ENCODE measurements at places on chromosomes 12 and 14.
A peak's percentile ranks its signal among the peaks of the same experiment; 100 is the strongest.

- DNase-seq = no peak
These were observed 226.9 kb upstream of the ARID2 start for GRCh38 chr12:45502481-45503128.

GRCh38 chr14:104399432-104400155 is 180.0 kb upstream of the C14orf180 start:
- peak; percentile 56 for DNase-seq

DNA sequence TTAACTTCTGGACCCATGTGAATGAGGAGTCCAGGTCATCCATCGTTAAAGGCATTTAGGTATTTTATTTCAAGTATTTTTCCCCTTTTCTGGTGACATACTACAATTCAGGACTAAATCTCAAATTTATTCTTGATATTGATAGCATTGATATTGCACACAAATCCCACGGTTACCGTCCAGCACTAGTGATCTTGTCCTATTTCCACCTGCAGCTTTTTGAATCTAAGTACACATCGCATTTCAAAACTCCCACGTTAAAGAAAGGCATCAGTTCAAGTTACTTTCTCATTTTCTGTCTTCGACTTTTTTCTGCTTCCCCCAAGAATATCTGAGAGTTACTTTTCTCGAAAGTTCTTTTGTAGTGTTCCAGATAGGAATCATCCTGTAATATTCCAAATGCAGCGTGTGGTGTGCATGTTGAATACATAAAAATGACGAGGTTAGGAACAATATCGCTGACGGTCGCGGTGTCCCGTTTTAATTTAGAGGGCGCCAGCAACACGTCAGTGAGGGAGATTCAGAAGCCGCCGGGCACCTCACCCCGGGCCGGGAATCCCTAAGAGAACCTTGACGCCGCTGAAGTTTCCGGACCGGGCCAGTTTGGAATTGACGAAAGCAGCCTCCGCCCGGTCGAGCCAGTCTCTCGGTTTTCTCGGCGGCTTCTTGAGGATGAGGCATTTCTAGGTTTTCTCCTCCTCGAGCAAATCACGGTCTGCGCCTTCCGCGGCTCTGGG is 569 bp upstream of the RGS6 start:
- no peak for DNase-seq

DNA sequence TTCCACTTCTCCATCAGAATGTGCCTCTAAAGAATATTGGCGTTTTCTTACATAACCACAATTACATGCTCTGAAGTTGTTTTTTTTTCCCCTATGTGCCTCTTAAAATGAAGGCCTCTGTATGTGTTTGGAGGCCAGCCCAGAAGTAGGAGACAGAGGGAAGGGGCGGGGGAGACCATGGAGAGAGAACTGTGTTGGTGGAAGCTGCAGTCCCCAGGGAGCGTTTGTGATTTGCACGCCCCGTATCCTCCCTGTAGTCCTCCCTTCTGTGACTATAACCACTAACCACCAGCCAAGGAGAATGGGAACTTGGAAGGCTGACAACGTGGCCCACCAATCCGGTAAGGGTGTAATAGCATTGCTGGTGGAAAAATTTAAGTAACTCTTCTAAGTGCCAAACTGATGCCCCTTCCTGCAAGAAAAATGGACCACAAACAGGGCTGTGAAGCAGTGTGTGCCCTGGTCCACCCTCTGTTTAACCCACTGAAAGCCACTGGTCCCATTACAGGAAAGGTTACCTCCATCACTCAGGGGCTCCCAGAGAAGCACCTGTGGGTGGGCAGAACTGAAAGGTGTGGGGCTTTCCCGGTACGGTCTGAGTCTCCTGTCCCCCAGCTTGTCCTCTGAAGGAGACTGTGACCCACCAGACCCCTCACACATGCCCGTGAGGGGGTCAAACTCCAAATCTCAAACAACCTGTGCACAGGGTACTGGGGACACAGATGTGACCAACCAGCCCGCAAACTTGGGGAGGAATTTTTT is 36.8 kb downstream of the CCDC88C start:
- DNase-seq = no peak

DNA sequence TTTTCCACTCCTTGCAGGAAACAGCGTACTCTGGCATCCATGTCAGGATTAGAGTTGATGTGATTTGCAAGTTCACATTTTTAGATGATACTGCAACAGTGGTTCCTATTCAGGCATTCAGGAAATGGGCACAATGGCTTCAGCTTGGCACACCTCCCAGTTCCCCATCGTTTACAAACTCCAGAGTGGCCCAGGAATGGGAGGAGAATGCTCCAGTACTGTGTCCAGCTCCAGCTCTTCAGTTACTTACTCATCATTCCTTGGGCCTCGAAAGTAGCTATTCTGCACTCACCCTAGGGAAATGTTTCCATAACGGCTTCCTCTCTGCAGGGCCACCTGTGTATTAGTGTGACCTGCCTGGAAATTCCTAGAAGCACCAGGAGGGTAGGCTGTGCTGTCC is 239.7 kb upstream of the RGS6 start:
- no peak for DNase-seq

DNA sequence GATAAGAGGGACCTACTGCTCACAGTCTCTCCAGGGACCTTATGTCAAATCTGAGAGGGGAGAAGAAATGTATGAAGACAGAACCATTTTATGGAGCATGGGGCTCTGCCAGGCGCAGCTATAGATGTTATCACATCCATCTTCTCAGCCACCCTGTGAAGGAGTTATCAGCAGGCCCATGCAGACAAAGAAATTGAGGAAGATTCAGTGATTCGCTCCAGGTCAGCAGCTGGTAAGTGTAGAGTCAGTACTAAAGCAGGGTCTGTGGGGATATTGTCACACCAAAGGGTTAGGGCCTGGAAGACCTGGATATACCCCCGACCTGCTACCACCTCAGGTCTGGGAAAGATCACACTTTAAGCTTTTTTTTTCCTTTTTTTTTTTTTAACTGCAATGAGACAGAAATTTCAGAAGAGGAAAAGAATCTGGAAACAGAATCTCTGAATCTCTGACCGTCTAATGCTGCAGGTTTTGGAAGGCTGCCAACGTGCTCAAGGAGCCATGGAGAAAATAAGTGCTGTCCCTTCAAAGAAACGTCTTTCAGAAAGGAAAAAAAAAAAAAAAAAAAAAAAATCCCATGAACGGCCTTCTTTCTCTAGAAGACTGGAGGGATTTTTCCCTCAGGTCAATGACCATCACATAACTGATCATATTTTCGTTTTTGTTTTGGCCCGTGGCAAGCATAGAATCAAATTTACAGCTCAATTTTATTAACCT is 73.3 kb upstream of the PLEKHG7 start:
- no peak for DNase-seq

DNA sequence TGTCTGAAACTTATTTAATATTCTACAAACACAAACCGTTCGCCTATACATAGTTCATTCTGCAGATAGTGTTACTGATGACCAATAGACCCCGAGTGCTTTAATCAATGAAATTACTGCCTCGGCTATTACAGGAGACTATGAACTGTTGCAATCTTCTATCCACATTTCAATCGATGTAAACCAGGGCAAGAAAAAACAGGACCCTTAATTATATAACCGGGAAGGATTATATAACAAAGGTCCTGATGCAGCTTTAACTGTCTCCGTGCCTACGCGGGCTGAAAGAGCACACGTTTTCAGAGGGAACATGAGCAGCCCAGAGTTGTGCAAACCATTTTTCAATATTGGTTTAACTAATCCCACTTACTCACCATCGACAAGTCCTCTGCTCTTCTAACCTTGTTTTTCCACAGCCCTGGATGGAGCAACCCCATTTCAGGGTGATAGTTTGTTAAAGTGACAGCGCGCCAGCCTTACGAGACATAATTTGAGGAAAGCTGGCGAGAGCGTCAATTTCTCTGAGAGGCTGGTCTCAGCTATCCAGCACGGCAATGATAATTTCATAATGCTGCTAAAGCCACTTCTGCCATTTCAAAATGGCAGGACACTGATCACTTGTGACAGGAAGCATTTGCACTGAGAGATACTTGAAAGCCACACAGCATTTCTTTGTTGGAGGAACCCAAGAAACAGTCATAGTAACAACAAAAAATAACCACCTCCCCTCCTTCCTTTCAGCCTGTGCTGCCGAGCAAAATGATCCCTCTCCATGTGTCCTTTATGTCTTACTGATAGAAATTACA is 184.6 kb downstream of the FOXN3 start:
- DNase-seq = no peak

DNA sequence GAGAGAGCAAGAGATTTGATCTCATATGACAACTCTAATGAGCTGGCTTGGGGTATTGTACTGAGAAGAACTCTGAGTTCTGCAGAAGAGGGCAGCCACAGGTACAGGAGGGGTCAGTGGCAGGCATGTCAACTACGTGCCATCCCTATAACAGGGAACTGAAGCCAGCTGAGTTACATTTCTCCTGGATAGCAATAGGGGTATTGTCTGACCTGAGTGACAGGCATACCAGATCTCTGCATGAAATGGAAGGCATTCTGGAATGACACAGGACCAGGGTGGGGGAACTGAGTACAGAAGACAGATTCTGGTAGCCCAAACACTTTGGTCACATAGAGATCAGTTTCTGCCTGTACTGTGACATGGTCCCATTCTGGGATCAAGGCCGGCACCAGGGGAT is 35.8 kb downstream of the EFCAB11 start:
- no peak for DNase-seq

- no peak for DNase-seq
These were observed 121.4 kb downstream of the KSR2 start for GRCh38 chr12:117847371-117847770.

DNA sequence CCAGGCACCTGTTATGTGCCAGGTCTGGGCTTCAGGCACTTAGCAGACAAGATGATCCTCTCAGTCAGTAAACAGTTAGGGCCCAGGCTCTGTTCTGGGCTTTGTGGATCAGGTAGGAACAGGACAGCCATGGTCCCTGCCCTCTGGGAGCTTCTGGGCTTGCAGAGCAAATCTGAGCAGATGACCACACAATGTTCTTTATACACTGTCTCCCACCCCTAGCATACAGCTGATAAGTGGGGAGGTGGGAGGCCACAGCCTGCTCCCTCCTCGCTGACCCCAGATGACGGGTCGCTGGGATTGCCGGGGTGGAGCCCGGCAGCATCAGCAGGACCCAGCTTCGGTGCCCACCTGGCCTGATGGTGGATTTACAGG is 53.1 kb upstream of the RIN3 start:
- no peak for DNase-seq

DNA sequence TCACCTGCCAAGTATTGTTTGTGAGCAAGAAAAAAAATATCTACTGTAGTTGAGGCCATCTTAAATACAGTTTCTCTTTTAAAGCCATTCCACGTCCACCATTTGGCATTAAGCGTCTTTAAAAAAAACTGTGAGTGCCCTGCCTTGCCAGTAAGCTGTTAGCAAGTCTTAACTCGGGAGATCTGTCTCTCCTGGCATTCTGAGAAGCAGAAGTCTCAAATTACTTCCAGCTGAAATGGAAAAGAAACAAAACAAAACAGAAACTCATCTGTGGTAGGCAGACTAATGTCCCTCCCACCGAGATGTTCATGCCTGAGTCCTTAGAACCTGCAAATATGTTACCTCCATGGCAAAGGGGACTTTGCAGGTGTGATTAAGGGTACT is 126.2 kb downstream of the CRADD start:
- no peak for DNase-seq

DNA sequence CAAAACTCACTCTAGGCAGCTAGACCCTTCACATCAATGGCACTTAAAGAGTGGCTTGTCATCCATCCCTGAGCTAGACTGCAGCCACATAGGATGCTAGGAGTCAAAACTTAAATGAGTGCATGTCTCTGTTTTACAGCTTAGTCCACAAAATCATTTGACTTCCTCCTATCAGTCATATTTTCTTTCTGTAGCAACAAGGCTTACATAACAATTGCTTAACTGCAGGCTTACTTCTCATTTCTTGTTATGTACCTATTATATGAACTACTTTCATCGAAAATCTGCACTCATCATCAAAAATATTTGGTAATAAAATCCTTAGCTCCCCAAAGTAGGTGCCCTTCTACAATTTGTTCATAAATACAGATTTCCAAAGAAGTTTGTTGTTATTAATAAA is 30.1 kb downstream of the CLEC1A start:
- no peak for DNase-seq

GRCh38 chr14:102097441-102098135 is 10.7 kb upstream of the HSP90AA1 start:
- DNase-seq = no peak

DNA sequence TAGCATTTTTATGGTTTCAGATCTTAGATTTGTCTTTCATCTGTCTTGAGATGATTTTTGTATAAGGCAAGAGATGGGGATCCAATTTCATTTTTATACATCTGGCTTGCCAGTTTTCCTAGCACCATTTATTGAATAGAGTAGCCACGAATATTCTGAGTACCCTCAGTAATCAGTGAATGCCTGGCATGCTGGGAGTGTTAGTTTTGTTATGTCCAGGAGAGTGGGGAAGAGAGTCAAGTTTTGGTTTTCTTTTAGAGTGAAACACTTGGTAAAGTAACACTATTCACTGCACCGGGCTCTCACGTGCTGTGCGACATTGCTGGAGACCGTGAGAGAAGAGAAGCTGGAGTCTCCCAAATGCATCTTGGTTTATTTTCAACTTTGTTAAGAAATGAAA is 31.3 kb downstream of the DERA start:
- no peak for DNase-seq

- no peak for DNase-seq
These were observed 30.3 kb downstream of the TEP1 start for GRCh38 chr14:20383032-20383431.

DNA sequence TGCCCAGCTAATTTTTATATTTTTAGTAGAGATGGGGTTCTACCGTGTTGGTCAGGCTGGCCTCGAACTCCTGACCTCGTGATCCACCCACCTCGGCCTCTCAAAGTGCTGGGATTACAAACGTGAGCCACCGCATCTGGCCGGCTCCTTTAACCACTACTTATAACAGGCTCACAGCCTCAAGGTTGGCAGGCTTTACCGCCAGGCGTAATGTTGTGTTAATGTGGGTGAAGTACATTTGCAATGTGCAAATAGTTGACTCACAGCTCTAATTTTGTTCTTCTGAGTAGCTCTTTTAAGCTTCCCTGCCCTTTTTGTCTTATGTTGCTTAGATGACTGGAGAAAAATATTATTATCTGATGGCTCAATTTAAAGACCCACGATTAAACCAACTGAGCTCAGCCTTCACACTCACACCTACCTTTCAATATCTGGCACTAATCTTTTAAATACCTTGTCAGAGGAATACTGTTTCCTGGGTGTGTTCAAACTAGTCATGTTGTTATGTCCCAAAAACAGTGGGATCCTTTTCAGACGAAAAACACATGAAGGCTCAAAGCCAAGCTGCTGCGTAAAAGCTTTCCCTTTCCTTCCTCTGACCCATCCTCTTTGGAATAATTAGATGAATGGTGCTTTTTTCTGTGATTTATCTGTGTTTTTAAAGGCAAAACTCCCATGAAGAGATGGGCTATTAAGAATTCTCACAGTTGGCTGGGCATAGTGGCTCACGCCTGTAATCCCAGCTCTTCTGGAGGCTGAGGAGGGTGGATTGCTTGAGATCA is 57.2 kb upstream of the USP44 start:
- DNase-seq = no peak

GRCh38 chr12:53950437-53950773 is 4.3 kb upstream of the HOXC12 start:
- DNase-seq = no peak

- no peak for DNase-seq
These were observed 37.4 kb downstream of the SLC6A12 start for GRCh38 chr12:176321-177181.

GRCh38 chr14:24875991-24876878 is 173.7 kb downstream of the STXBP6 start:
- no peak for DNase-seq

All from CD8-positive, alpha-beta T cell (primary cell).